ENCODE measurements at places on chromosomes 7 and 10.

DNA sequence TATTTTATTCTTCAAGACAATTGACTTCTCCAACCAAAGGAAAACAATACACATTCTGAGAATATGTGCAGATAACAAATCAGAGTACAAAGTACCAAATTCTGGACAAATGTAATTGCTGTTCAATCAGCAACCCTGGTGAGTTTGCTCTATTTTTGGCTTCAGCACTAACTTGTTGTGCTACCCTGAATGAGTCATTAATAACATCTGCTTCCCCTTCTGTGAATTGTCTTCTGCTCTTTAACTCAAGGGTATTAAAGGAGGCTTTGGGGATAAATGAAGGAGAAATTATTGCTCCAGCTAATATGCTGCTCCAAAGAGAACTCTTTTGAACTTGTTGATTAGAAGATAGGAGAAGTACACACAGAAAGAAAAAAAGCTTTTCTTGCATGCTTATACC lies 459.3 kb downstream of the HTR7 start:
- no peak for DNase-seq

DNA sequence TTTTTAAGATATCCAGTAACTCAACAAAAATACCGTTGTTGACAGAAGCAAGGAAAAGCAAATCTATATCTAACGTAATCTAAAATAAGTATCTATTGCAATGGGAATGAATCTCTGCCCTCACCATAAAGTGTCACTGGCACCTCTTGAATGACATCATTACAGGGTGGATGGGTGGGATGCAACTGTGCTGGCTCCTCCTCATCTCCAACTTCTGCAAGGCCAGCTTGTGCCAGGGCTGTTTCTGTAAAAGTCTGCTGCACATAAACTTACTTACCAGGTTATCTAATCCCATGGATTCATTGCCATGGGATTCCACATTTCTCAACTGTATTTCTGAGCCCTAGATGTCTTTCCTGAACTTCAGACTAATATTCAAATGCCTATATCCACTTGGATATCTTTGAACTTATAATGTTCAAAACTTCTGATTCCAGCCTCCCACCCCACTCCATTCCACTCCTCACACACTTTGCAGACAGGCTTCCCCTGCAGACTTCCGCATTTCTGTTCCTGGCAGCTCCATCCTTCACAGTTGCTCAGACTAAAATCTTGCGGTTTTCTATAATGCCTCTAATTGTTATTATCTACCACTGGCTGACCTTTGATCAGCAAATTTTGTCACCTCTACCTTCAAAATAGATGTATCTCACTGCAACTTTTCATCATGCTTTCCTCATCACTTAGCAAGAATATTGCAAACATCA lies 10.7 kb downstream of the FGL2 start:
- DNase-seq: no peak

- no peak for DNase-seq
Measured at GRCh38 chr7:141696348-141696747, 5.6 kb downstream of the DENND11 start.

GRCh38 chr10:47409171-47409865 lies 25.2 kb upstream of the ZNF488 start:
- no peak for DNase-seq

GRCh38 chr7:106419455-106420182 lies 134.8 kb upstream of the NAMPT start:
- no peak for DNase-seq

- DNase-seq: no peak
Measured at GRCh38 chr10:125154529-125154928, 5.8 kb downstream of the CTBP2 start.

DNA sequence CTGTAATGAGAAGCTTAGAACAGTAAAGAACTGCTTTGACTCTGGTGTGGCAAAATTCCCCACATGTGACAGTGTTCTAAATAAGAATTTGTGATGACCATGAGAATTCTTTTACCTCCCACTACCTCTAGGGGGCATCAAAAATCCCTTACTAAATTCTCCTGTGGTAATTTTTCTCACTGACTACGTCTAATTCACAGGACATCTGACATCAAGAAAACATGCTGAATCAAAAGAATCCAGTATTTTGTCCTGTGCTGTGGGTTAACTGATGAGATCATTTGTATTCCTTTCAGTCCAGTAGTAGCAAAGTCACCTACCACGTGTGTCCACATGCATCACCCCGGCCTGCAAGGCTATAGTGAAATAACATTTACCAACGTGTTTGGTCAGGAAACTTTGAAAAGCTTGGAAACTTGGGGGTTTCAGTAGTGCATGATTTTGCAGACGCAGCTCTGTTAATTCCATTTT lies 103.8 kb downstream of the ATE1 start:
- peak; percentile 36 for DNase-seq

DNA sequence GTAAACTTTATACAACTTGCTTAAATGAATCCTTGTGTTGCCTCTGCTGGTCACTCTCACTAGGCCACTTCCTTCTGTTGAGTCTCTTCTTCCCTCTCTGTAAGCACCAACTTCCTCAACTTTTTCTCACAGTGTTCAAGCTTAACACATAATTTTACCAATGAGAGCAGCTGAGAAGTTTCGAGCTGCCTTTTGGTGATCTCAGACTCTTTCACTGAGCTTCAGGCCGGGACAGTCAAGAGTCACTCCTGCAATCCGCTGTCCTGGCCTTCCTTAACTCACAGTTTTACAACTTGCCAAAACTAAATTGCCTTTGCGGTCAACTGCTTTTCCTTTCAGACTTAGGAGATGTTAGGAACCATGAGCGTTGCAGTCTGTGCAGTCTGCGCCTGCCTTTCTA lies 47.4 kb downstream of the PRPF18 start:
- DNase-seq: no peak

- peak; percentile 18 for DNase-seq
Measured at GRCh38 chr10:95906677-95907455, 909 bp upstream of the CC2D2B start.

GRCh38 chr7:158378978-158379377 lies 208.6 kb downstream of the PTPRN2 start:
- no peak for DNase-seq

DNA sequence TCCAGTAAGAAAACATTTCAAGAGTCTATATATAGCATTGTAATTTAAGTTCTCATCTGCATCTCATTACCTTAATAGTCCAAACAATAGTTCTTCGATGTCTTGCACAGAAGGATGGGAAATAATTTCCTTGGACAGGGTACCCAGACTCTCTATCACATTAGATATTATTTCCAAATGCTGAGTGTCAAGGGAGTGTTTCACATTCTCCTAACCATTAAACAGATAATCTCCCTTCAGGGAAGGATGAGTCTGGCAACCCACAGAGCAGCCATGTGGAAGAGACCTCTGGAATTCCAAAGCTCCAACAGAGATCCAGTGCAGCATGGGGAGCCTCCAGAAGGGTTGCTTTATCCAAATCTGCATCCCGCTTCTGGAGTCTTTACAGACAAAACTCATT lies 89.6 kb downstream of the FZD1 start:
- no peak for DNase-seq

GRCh38 chr7:80133361-80134114 lies 1.1 kb upstream of the GNAI1 start:
- DNase-seq: no peak

GRCh38 chr7:55271661-55272060 lies 93.5 kb upstream of the LANCL2 start:
- DNase-seq: no peak

DNA sequence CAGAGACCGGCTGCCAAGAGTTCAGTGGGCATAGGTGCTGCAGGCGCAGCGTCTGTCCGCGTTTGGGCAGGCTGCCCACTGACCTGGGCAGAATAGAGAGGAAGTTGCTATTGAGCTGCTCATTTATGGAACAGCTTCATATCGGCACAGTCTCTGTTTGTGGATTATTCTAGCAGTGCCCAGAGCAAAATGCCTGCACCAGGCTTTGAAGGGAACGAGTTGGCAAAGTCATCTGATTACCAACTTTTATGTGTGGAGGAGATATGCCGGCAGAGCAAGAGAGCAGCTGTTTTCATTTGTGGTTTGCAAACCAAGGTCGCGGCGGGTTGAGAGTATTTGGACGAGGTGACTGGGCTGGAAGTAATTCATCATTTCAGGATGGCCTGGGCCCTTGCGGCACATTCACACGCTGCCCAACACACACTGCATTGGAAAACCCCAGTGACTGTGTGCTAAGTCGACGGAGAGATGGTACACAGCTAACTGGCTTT lies 228.5 kb downstream of the TCERG1L start:
- DNase-seq: no peak

Data from HCT116 (cell line).